Stimulated activated CD8-positive, alpha-beta memory T cell treated with anti-CD3 and anti-CD28 coated beads, Interleukin-4, amount 100 ng/mL, for 48 hours (primary cell): ENCODE measurements at places on chromosomes 1 and 21.

DNA sequence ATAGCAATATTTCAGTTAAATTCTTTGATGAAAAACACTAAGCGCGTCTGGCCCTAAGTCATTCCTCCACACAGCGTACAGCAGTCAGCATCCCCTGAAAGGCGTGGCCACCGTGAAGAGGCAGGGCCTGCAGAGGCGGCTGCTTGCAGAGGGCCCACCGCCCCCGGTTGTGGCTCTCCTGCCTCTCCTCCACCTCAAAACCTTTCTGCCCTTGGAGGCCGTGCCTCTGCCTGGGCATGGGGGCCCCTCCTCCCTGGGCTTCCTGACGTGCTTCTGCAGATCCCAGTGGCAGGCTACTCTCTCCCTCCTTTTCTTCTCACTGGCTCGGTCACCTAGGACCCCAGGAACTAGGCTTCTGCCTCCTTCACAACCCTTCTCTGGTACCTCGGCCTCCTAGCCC, 16.2 kb downstream of the CLSTN1 start:
- no peak for DNase-seq

DNA sequence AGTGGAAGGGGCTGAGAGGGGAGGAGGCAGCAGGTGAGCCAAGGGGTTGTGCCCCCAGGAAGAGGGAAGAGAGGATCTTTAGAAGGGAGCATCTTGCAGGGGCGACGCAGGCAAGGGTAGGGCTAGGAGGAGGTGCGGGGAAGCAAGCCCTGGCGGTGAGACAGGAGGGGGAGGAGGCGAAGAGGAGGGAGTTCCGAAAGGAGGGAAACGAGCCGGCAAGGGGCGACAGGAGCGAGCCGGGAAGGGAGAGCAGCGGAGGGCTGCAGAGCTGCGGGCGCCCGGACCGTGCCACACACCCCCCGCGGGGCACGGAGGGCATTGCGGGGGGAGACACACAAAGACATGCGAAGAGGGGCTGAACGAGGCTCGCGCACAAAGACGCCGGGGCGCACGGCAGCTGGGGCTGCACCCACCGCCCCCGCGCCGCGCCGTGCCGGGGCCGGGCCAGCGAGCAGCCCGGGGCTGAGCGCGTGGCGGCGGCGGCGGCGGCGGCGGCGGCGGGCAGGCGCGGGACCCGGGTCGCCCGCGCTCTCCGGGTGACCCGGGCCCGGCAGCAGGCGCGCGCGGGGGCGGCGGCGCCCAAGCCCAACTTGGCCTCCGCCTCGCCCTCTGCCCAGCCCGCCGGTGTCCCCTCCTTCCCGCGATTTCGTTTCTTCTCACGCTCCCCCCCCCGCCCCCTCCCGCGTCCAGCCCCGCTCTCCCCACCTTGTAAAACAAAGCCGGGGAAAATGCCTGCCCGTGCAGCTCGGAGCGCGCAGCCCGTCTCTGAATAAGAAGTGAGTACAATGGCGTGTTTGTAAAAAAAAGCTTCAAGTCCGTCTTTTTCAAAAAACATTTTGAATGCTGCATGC, at the start of gene KCNK2:
TSS of gene KCNK2 (plus strand) at position 206 of the 851 bp plus-strand sequence. CDS start 649 bp downstream, outside the sequence.
- DNase-seq: no peak

- DNase-seq: no peak
These were observed 492 bp downstream of the FOXO6 start for GRCh38 chr1:41361495-41362356.

DNA sequence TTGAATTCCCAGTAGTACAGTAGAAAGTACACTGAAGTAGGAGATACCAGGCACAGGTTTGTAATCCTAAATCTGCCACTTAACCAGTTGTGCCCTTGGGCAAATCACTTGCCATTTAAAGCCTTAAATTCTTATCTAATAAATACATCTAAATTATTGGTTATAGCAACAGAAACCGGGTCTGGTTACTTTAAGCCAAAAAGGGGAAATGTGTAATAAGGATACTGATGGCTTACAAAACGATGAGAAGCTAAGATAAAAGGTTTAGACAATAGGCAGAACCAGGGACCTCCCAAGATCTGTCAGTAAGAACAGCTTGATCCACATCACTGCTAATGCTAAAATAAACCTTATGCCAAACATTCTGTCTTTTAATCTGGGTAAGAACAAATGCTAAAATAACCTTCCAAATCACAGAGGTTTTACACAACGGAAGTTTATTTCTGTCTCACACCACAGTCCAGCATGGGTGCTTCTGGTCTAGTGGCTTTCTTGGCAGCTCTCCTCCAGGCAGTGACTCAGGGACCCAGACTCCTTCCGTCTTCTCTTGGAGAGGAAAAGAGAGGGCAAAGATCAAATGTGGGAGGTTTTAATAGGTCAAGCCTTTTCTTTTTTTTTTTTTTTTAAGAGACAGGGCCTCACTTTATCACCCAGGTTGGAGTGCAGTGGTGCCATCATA, 16.5 kb upstream of the ZMYM1 start:
- no peak for DNase-seq

DNA sequence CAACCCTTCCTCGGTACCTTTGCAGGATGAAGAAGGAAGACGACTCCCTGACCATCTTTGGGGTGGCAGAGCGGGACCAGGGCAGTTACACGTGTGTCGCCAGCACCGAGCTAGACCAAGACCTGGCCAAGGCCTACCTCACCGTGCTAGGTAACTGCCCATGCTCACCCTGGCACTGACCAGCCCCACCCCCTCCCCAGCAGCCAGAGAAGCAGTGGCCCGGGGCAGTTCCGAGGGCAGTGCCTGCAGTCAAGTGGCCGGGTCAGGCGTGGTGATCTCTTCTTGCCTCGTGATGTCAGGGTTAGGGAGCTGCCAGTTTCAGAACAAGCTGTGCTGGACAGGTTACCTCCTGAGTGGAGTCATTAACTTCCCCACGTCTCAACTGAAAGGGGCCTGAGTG, 66.4 kb upstream of the CNTN2 start:
- DNase-seq: no peak

DNA sequence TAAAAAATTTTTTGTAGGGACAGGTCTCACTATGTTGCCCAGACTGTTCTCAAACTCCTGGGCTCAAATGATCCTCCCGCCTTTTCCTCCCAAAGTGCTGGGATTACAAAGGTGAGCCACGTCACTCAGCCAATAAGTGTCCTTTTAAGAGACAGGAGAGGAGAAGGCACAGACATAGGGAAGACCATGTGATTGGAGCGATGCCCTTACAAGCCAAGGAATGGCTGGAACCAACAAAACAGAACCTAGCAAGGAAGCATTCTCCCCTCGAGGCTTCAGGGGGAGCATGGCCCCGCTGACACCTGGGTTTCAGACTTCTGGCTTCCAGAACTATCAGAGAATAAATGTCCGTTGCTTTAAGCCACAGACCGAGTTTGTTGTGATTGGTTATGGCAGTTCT, 37.0 kb downstream of the NDUFS5 start:
- DNase-seq: no peak

DNA sequence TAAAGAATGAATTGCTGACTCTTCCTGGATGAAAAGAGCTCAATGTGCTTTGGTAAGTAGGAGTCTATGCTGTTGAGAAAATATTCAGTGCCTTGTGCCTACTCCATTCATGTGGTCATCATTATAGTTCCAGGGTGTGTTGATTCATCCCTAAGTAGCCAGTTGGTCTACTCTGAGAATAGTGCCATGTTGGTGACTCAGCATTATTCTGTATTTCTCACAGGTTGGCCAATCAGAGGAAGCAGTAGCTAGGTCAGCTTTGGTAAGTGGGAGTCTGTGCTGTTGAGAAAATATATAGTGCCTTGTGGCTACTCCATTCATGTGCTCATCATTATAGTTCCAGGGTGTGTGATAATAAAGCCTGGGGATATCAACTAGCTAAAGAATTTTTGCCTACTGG, 397.3 kb downstream of the AGBL4 start:
- no peak for DNase-seq

DNA sequence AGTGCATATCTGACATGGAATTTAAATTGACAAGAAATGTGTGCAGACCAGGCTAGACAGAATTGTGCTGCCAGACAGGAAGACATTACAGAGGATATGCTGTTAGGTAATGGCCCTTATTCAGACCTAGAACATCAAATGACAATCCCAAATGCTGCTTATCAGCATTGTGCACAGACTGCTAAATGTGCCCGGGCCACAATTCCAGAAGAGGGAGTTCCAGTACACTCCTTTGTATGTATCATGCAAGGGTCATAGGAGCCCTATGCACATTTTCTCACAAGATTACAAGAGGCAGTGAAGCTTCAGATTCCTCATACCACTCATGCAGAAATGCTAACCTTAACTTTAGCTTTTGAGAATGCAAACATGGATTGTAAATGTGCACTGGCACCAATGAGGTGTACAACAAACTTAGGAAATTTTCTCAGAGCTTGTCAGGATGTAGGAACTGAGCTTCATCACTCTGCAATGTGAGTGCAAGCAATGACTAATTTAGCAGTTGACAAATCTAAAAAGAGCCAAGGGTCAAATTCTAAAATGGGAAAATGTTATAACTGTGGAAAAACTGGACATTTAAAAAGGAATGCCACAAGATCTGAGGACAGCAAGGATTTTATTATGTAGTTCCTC, 273.5 kb downstream of the COL11A1 start:
- DNase-seq: no peak
